HuH-7.5 (cell line): ENCODE measurements at places on chromosomes 4 and X.

- no peak for DNase-seq
Measured at GRCh38 chrX:11579636-11580600, 85.8 kb downstream of the ARHGAP6 start.

GRCh38 chrX:44970709-44971108 lies 97.7 kb downstream of the KDM6A start:
- no peak for DNase-seq

GRCh38 chr4:532588-533317 lies 33.7 kb downstream of the PIGG start:
- DNase-seq, result no peak

DNA sequence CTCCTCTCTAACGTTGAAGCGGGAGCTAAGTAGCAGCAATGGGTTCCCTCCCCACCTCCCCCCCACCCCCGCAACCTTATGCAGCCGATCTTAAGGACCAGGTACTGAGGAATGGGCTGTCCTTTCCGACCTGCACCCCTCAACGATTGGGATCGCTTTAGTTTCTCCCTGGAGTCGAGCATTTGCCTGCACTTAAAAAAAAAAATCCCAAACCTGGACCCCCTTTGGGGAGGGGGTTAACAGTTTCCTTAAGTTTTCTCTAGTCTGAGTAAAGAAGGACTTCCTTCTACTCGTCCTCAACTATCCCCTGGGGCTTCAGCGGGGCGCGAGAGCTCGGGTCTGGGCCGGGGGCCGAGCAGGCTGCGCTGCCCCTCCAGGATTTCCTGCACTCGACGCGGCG lies 25.7 kb upstream of the BCORL1 start:
- no peak for DNase-seq

DNA sequence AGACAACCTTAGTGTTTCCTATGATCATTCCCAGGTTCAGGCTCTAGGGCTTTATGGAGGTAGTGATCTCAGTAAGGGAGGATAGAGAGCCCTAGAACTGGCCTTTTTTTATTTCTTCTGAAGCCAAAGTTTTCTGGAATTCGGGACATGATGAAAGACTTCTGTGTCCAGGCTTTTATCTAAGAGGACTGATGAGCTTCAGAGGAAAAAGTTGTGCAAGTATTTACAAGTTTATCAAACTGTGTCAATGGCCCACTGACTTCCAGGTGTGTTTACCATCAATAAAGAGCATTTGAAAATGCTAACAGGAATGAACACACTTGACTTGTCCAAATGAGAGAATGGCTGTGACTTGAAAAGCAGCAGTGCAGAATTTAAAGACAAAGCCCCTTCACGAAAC lies 254.6 kb downstream of the DCTD start:
- DNase-seq, result no peak

GRCh38 chr4:79613269-79613935 lies 205.4 kb upstream of the GK2 start:
- DNase-seq, result no peak

GRCh38 chr4:121669163-121669550 lies 27.6 kb downstream of the ANXA5 start:
- no peak for DNase-seq

DNA sequence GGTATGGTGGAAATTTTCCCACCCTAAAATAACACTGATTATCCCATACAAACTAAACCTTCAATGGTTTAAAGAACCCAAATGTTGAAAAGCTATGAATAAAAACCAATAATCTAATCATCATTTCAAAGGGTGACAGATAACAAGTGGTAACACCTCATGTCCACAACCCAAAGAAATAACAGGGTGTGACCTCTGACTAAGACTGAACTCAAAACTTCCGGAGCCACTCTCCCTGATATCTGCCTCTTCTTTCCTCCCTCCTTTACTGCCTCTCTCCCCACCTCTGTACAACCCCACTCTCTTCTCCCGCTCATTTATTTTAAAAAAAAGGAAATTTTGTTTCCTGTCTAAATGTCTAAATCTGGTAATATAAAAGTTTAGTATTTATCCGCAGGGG lies 11.5 kb downstream of the FBXW7 start:
- DNase-seq, result no peak

DNA sequence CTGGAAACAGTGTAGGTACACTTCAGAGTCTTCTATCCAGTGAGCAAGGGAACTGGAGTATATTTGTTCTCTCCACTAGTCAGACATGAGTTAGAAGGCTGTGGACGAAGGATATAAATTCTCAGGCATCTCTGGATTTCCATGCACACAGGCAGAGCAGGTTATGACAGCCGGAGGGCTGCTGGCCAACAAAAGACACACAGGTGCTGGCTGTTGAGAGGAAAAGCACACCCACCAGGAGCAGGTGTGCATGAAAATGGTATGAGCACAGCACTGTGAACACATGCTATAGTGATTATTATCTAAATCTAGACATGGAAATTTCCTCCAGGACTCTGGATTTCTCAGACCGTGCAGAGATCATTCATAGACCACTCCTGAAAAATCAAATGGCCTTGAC lies 444.7 kb upstream of the RPS6KA3 start:
- DNase-seq, result no peak

- DNase-seq, result no peak
Measured at GRCh38 chr4:38181286-38181685, 221.1 kb downstream of the PTTG2 start.

- DNase-seq, result no peak
Measured at GRCh38 chrX:19689170-19689779, 174.0 kb upstream of the MAP3K15 start.

GRCh38 chrX:113947548-113947947 lies 636.3 kb upstream of the HTR2C start:
- DNase-seq, result no peak

- DNase-seq, result no peak
Measured at GRCh38 chrX:86133761-86134160, 14.5 kb upstream of the DACH2 start.

GRCh38 chr4:14926368-14926767 lies 75.9 kb upstream of the CPEB2 start:
- no peak for DNase-seq

GRCh38 chrX:45479835-45480422 lies 279.3 kb upstream of the DIPK2B start:
- DNase-seq, result no peak

DNA sequence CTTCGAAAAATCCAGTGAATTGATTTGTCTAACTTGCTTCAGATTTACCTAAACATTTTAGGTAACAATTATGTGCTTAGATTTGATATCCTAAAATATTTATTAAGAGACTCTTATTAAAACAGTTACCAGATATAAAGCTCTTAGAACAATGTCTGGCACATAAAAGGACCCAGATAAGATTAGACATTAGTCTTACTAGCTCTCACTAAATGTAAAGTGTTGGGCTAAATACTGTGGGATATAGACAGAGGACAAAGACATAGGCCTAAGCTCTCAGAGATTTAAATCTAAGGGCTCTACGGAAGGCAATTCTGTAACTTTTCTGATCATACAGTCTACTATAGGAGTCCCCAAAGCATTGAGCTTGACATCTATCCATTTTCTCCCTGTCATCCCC lies 94.4 kb upstream of the TRPC3 start:
- no peak for DNase-seq

- no peak for DNase-seq
Measured at GRCh38 chr4:108166038-108166437, 2.7 kb downstream of the LEF1 start.

GRCh38 chr4:34432706-34433105 lies 1811.6 kb downstream of the ARAP2 start:
- no peak for DNase-seq

- DNase-seq, result no peak
Measured at GRCh38 chr4:40713798-40714197, 36.0 kb upstream of the NSUN7 start.

- no peak for DNase-seq
Measured at GRCh38 chr4:54730581-54730980, 72.8 kb downstream of the KIT start.

- no peak for DNase-seq
Measured at GRCh38 chrX:80537096-80537495, 116.8 kb downstream of the TENT5D start.

GRCh38 chr4:53608649-53609048 lies 17.4 kb upstream of the LNX1 start:
- DNase-seq, result no peak

GRCh38 chr4:27084685-27085361 lies 224.2 kb downstream of the STIM2 start:
- no peak for DNase-seq

- no peak for DNase-seq
Measured at GRCh38 chr4:176539091-176539784, 219.5 kb downstream of the SPCS3 start.

GRCh38 chr4:35912174-35912573 lies 332.1 kb downstream of the ARAP2 start:
- DNase-seq, result no peak

GRCh38 chrX:71109051-71109450 lies 2.3 kb downstream of the IL2RG start:
- DNase-seq, result no peak

GRCh38 chrX:49155243-49155899 lies 7.2 kb upstream of the MAGIX start:
- DNase-seq, result no peak

DNA sequence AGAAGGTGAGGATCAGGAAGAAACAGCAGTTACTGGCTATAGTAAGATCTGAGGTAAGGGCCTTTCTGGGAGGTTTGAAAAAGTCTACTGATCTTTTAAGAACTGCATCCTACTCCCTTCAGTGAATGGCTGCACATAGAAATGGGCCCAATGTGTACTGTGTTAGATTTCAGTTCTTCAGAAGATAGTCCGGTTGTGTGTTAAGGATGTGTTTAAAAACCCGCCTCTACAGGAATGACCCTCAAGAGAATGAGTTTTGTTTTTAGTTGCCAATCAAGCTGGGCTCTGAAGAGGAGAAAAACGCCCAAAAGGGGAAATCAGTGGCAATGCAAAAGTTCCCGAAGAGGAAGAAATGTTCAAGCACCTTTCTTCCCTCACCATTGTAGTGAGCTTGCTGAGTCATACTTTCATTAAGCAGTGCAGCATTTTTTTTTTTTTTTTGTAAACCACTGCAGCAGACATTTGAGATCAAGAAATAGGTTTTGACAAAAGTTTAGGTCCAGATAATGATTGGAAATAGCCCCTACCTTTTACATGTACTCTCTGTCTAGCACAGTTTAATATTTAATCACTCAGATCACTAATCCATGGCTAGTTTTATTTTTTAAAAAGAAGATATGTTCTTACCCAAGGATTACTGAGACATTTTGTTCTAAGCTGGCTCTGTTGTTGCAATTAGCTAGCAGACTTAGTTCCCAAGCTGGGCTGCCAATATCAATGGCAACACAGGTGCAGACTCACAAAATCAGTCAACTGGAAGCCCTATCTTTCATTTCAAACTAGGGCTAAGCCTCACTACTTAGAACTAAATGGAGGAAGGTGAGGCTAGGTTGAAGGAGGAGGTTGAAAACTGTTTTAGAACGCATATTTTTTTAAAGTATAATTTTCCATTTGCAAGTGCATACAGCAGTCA lies 7.0 kb upstream of the TRPC5OS start:
- DNase-seq, result no peak

DNA sequence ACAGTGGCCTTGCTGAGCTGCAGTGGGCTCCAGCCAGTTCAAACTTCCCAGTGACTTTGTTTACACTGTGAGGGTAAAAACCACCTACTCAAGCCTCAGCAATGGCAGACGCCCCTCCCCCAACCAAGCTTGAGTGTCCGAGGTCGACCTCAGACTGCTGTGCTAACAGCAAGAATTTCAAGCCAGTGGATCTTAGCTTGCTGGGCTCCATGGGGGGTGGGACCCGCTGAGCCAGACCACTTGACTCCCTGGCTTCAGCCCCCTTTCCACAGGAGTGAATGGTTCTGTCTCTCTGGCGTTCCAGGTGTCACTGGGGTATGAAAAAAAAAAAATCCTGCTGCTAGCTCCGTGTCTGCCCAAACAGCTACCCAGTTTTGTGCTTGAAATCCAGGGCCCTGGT lies 168.9 kb upstream of the INTU start:
- no peak for DNase-seq

DNA sequence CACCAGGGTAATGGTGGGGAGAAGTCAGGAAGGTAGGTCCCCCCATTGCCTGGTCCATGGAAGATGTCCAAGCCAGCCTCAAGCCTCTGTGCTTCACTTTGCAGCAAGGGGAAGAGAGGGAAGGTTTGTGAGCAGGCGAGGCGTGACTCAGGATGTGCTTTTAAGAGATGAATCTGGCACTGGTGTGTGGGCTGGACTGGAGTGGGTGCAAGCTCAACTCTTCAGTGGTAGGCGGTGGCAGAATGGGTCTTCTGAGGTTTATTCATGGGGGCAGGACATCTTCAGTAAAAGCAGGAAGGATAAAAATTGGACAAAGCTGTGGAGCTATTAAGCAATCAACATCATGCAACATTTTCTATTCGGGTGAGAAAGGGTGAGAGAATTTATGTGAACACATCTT lies 19.4 kb downstream of the GPM6B start:
- DNase-seq, result no peak

DNA sequence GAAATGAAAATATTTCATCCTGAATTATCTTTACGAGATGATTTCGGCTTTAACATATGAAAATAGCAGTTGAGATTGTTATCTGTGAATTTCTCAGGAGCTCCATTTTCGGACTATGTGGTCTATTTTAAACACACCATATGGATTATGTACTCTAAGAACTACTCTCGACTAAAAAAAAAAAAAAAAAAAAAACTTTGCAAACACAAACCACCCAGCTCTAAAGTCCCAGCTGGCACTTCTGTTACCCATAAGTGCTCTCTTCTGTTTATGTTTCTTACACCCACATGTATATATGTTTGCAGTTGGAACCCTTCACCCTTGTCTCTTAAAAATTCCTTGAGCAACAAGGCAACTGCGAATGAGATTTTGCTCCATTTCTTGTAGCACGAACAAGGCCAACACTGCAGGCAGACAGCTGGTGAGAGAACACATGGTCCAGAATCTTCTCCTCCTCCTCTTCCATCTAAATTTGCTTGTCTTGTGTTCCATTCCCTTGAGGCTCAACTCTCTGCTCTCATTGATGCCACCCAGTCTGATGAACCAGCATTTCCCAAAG lies 172.7 kb upstream of the HCCS start:
- no peak for DNase-seq

GRCh38 chrX:112053169-112053568 lies 29.4 kb downstream of the TRPC5 start:
- DNase-seq, result no peak

DNA sequence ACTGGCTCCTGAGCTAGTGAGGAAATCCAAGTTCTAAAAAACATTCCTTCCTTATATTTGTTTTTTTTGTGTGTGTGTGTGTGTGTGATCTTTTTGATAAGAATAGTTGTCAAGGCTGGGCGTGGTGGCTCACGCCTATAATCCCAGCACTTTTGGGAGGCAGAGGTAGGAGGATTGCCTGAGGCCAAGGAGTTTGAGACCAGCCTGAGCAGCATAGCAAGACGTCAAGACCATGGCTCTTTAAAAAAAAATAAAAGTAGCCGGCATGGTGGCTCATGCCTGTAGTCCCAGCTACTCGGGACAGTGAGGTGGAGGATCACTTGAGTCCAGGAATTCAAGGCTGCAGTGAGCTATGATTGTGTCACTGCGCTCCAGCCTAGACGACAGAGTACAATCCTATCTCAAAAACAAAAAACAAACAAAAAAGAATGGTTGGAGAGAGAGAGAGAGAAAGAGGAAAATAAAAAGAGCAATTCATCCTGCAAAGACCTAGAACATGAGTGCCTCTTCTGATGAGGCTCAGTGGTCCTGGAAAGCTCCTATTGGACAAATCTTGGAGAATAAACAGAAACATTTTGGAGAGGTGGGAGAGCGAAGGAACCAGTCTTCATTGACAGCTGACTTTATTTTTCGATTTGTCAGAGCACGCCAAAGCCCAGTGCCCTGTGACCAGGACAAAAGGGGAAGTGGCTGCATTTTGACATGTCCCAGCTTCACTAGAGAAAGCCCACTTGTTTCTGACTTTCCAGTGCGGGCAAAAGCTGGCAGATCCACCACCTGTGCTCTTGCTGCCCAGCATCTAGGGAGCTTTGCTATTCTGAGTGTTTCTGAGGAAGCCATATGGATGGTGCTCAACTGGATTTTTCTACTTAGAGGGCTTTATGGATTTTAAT lies 244.7 kb downstream of the PALLD start:
- DNase-seq, result no peak
